A375 (cell line): ENCODE measurements at places on chromosomes 2 and 18. TPM values are rescaled to one million over a fixed set of nuclear protein-coding genes. Genes with fewer than 3 reads are reported as not detected.

CCDC74B gene
- total RNA-seq, result 16.5 and 21.1 TPM in 2 replicates

TFCP2L1 gene
- 0.04 and 0.05 TPM in 2 replicates for total RNA-seq

RPRM gene
- total RNA-seq, result 0.75 and 1.8 TPM in 2 replicates

CRYBA2 gene
- total RNA-seq, result 4.2 TPM in 1 of 2 replicates, not detected in the other

NEUROD1 gene
- not detected in 2 replicates for total RNA-seq

ALPG gene
- total RNA-seq, result not detected in 2 replicates

IL1B gene
- total RNA-seq, result 11.6 and 13.3 TPM in 2 replicates

ASPRV1 gene
- total RNA-seq, result 0.34 and 0.61 TPM in 2 replicates

PSMD14 gene
- 87.3 and 96.5 TPM in 2 replicates for total RNA-seq

TTC39C gene
- total RNA-seq, result 18.2 and 24.1 TPM in 2 replicates

FRZB gene
- not detected in 2 replicates for total RNA-seq

PLGLB1 gene
- total RNA-seq, result 0.13 and 1.5 TPM in 2 replicates

NAT8 gene
- total RNA-seq, result not detected in 2 replicates

CYP27A1 gene
- total RNA-seq, result 5.1 and 5.5 TPM in 2 replicates

GALNT13 gene
- 3.8 and 5.2 TPM in 2 replicates for total RNA-seq

CLEC4F gene
- not detected in 2 replicates for total RNA-seq

ELOA2 gene
- total RNA-seq, result not detected in 2 replicates

MLPH gene
- total RNA-seq, result 24.7 and 25.0 TPM in 2 replicates

UGT1A3 gene
- not detected in 2 replicates for total RNA-seq

MOCOS gene
- 54.0 and 55.7 TPM in 2 replicates for total RNA-seq

AFF3 gene
- 2.0 and 2.5 TPM in 2 replicates for total RNA-seq

FBXO15 gene
- total RNA-seq, result 0.96 and 1.8 TPM in 2 replicates

ACOXL gene
- not detected in 2 replicates for total RNA-seq

FAM228A gene
- not detected in 2 replicates for total RNA-seq

MOGAT1 gene
- total RNA-seq, result not detected in 2 replicates

LYPD6B gene
- total RNA-seq, result 1.2 TPM in 1 of 2 replicates, not detected in the other

LOXL3 gene
- total RNA-seq, result 158 and 171 TPM in 2 replicates

SIX3 gene
- total RNA-seq, result not detected in 2 replicates

ALPI gene
- total RNA-seq, result not detected in 2 replicates

CROCC2 gene
- not detected in 2 replicates for total RNA-seq

GALNT5 gene
- 1.1 and 1.5 TPM in 2 replicates for total RNA-seq

KDM3A gene
- 53.5 and 59.5 TPM in 2 replicates for total RNA-seq

TUBB8B gene
- total RNA-seq, result not detected in 2 replicates

NCKAP1 gene
- total RNA-seq, result 35.8 and 37.6 TPM in 2 replicates

TMEM37 gene
- not detected in 2 replicates for total RNA-seq

CCDC85A gene
- total RNA-seq, result 0.08 TPM in 1 of 2 replicates, not detected in the other

RGPD4 gene
- total RNA-seq, result not detected in 2 replicates

IL37 gene
- total RNA-seq, result 1.0 and 2.1 TPM in 2 replicates

ASTL gene
- total RNA-seq, result not detected in 2 replicates
